ENCODE measurements at places on chromosomes 2 and 18. TPM values are rescaled to one million over a fixed set of nuclear protein-coding genes. Genes with fewer than 3 reads are reported as not detected.

DNA sequence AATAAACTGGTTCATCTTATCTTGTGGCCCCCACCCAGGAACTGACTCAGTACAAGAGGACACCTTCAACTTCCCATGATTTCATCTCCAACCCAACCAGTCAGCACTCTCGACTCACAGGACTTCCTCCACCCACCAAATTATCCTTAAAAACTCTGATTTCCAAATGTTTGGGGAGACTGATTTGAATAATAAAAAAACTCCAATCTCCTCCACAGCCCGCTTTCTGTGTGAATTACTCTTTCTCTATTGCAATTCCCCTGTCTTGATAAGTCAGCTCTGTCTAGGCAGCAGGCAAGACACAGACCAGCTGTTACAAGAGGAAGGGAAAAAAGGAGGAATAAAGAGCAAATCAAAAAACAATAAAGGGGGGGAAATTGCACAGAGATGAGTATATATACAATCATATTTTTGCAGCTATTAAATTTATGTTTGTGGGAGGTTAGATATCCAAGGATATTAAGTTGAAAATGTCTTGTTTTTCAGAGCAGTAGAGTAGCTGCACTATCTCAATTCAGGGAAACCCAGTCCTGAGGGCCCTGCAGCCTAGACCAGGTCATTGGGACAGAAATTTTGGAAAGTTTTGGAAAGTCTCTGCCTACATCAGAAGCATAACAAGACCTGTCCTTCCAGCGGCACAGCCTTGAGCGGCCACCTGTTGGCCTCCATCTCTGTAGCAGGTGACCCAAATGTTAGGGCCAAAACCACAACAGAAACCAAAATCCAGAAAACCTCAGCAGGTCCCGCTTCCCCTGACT is 32.8 kb upstream of the SIGLEC15 start:
- peaks cover 5% of the 10 kb centered on the region for H3K4me1 ChIP-seq
- H3K4me3 ChIP-seq, result no peak overlapping the region
- H3K36me3 ChIP-seq, result no peaks in the 10 kb centered on the region
- H3K27ac ChIP-seq, result no peak overlapping the region

The CYTIP gene
- 97.7 TPM for total RNA-seq

GRCh38 chr2:201118961-201119854 is 3.2 kb downstream of the CFLAR start:
- no peaks in the 10 kb centered on the region for H3K27me3 ChIP-seq
- peak overlapping the region; percentile 98 for H3K27ac ChIP-seq
- H3K4me1 ChIP-seq, result peaks cover 82% of the 10 kb centered on the region
- DNase-seq, result peak; percentile 71
- H3K4me3 ChIP-seq, result peak overlapping the region; percentile 78

- no peak for DNase-seq
- H3K27ac ChIP-seq, result no peak overlapping the region
- no peaks in the 10 kb centered on the region for H3K4me1 ChIP-seq
- H3K27me3 ChIP-seq, result no peaks in the 10 kb centered on the region
- H3K36me3 ChIP-seq, result no peaks in the 10 kb centered on the region
- H3K4me3 ChIP-seq, result no peak overlapping the region
These were observed 149.9 kb downstream of the RBM43 start for GRCh38 chr2:151111599-151112278.

DNA sequence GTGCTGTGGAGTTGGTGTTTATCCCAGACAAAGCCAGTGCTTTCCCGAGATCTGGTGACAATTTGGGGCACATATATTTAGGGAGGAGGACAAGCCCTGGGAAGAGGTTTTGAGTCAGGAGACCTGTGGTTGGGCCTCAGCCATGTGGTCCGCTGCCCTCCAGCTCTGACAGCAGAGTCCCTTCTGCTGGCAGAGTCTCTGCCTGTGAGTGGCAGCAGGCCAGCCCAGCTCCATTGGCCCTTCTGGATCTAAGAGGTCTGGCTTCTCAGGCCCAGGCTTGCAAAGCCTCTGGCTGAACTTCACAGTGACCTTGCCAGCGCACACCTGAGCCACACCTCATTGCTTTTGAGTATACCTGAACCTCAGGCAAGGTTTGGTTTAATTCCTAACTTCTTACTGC is 115.3 kb downstream of the BCL2L11 start:
- H3K4me3 ChIP-seq, result no peak overlapping the region
- no peak for DNase-seq
- no peaks in the 10 kb centered on the region for H3K4me1 ChIP-seq
- no peaks in the 10 kb centered on the region for H3K36me3 ChIP-seq
- H3K27me3 ChIP-seq, result no peaks in the 10 kb centered on the region

DNA sequence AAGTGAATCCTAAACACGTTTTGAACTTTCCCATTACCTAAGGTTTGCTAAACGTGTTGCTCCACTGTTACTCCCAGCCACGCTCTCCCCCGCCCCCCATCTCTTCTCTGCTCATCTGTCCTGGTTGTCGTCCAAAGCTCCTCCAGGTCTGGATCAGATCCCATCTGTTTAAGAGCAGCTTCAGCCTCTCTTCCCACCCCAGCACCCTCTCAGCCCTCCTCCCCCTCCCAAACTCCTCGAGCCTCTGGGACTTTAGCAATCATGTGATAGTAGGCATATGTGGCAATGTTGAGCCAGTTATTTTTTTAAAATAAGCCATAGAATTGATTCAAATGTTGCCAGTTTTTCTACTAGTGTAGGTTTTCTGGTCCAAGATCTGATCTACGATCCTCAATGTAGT is 20.0 kb upstream of the LPIN1 start:
- H3K27me3 ChIP-seq, result no peaks in the 10 kb centered on the region
- DNase-seq, result no peak
- no peak overlapping the region for H3K27ac ChIP-seq

GRCh38 chr2:151347906-151348305 is 9.5 kb upstream of the TNFAIP6 start:
- H3K27ac ChIP-seq, result no peak overlapping the region
- H3K4me1 ChIP-seq, result no peaks in the 10 kb centered on the region
- no peak for DNase-seq
- H3K27me3 ChIP-seq, result no peaks in the 10 kb centered on the region

The SERPINB13 gene
- total RNA-seq, result not detected

The DSC2 gene
- not detected for total RNA-seq

The CPS1 gene
- total RNA-seq, result 5.0 TPM

- H3K27me3 ChIP-seq, result no peaks in the 10 kb centered on the region
- H3K27ac ChIP-seq, result no peak overlapping the region
- no peak overlapping the region for H3K4me3 ChIP-seq
- no peaks in the 10 kb centered on the region for H3K4me1 ChIP-seq
- DNase-seq, result no peak
These were observed 17.9 kb downstream of the DAW1 start for GRCh38 chr2:227889336-227889735.

GRCh38 chr2:169694113-169694893 is at the start of the genes CFAP210 and PHOSPHO2:
CFAP210 (minus strand) TSS chr2:169694405; CDS start chr2:169694327, 78 bp downstream.
PHOSPHO2 (plus strand) TSS chr2:169694469; CDS start chr2:169700972, 6,503 bp downstream.
- DNase-seq, result peak; percentile 99
- H3K4me3 ChIP-seq, result peak within 1 kb of the TSS; percentile 82
- H3K4me1 ChIP-seq, result peaks cover 23% of the 10 kb centered on the region
- H3K27ac ChIP-seq, result peak within 1 kb of the TSS; percentile 20
- H3K36me3 ChIP-seq, result peaks cover 6% of the 10 kb centered on the region

DNA sequence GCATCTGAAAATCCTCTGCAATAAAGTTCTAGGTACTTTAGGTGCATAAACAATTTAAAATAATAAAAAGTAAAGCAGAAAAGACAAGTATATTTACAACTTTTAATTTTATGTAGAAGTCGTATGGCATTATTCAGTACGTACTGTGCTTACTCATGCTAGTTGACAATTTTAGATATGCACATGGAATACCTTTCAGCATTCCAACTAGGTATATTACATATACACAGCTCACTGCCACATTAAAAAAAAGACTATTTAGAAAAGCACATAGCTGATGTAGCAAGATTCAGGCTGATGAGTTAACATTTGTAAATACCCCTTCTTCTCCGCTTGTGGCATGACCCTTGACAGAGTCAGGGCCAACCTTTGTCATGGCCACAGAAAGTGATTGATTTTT is 171.2 kb downstream of the FBXO15 start:
- H3K27me3 ChIP-seq, result no peaks in the 10 kb centered on the region
- H3K36me3 ChIP-seq, result no peaks in the 10 kb centered on the region
- H3K4me1 ChIP-seq, result no peaks in the 10 kb centered on the region
- no peak for DNase-seq

- H3K27me3 ChIP-seq, result no peaks in the 10 kb centered on the region
- no peaks in the 10 kb centered on the region for H3K36me3 ChIP-seq
- DNase-seq, result peak; percentile 41
- no peaks in the 10 kb centered on the region for H3K4me1 ChIP-seq
- H3K4me3 ChIP-seq, result no peak overlapping the region
These were observed 24.0 kb upstream of the SULT1C3 start for GRCh38 chr2:108215794-108216211.

DNA sequence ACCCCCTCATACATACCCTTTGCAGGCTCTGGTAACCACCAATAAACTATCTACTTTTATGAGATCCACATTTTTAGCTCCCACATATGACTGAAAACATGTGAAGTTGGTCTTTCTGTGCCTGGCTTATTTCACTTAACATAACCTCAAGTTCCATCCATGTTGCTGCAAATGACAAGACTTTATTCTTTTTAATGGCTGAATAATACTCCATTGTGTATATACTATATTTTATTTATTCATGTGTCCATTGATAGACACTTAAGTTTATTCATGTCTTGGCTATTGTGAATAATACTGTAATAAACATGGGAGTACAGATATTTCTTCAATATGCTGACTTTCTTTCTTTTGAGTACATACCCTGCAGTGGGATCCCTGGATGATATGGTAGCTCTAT is 45.9 kb downstream of the SCN7A start:
- no peaks in the 10 kb centered on the region for H3K36me3 ChIP-seq
- H3K27ac ChIP-seq, result no peak overlapping the region
- no peaks in the 10 kb centered on the region for H3K27me3 ChIP-seq
- no peak for DNase-seq
- H3K4me1 ChIP-seq, result no peaks in the 10 kb centered on the region

The REEP1 gene
- 0.22 TPM for total RNA-seq

DNA sequence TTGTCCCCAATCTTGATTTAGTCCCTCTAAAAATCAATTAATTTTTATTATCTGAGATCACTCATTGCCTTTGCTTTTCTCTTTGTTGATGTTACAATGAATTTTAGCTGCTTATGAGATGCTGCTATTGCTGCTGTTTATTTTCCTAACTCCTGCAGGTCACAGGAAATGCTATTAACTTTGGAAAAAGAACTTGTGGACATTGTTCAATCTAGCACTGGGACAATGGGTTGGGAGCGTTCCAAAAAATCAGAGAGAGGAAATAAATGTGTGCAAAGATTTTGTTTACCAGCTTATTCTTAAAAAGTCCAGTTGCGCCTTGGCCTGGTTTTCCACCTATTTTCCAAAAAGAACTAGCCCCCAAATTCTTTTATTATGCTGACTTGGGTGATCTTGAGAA is 268.3 kb downstream of the PTH2R start:
- no peaks in the 10 kb centered on the region for H3K4me1 ChIP-seq
- no peaks in the 10 kb centered on the region for H3K27me3 ChIP-seq
- no peak overlapping the region for H3K4me3 ChIP-seq
- H3K27ac ChIP-seq, result no peak overlapping the region
- DNase-seq, result no peak

The POTEF gene
- total RNA-seq, result 0.07 TPM

- H3K36me3 ChIP-seq, result no peaks in the 10 kb centered on the region
- no peaks in the 10 kb centered on the region for H3K27me3 ChIP-seq
- H3K4me1 ChIP-seq, result no peaks in the 10 kb centered on the region
- no peak overlapping the region for H3K4me3 ChIP-seq
These were observed 350.8 kb upstream of the NT5C1B start for GRCh38 chr2:18940184-18940583.

The PEX13 gene
- total RNA-seq, result 17.4 TPM

The OTOS gene
- not detected for total RNA-seq

DNA sequence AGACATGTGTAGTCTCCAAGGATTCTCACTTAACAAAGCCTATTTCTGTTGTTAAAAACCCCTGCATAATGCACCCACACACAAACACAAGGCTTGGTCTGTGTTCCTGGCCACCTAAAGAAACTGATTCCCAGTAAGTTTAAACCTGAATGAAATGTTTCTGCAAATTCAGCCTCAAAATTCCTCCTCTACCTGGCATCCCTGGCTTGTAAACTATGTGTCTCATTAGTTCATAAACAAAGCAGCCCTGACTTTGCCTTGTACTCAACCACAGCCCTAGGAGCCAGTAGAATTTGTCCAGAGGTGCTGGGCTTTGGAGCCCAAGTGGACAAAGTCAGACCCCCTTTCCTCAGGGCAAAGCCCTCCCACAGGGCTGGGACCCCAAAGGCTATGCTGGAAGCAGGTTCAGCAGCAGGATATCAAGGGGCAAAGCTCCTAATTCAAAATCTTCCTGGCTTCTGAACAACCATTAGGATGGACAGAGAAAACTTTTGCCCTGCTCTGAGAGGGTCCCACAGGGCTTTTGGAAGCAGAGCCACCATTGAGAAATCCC is 2.6 kb upstream of the HOXD13 start:
- no peaks in the 10 kb centered on the region for H3K4me1 ChIP-seq
- H3K4me3 ChIP-seq, result no peak overlapping the region
- no peaks in the 10 kb centered on the region for H3K27me3 ChIP-seq
- no peaks in the 10 kb centered on the region for H3K36me3 ChIP-seq
- H3K27ac ChIP-seq, result no peak overlapping the region

The NYAP2 gene
- not detected for total RNA-seq

DNA sequence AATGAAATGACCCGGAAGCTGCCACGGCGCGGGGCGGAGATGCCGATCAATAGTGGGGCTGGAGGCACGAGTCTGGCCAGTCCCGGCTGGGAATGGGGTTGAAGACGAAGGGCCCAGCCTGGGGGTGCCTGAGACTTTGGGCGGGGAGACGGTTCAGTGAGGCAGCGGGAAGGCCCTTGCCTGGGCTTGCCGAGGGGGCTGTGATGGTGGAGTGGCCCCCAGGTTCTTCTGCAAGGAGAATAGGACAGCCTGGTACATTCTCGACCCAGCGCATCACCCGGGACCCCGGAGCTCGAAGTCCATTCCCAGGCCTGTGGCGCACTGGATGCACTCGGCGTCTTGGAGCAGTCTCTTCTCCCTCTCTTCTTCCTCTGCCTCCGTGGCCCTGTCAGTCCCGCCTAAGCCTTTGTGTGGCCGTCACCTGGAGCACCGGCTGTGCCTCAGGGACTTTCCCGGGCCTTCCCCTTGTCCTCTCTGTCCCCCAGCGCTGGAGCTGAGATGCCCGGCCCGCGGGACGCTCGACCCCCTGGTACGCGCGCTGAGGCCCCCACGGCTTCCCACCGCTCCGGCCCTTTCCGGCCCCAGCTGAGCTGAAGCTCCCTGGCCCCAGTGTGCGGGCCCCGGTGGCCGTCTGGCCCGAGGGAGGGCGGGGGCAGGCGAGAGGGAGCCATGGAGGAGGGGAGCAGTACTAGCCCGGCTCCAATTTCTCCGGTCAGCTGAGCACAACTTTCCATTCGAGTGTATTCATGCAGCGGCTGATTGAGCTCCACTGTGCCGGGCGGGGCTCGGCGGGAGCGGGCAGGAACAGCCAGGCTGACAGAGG is 8.0 kb downstream of the SIX3 start:
- no peaks in the 10 kb centered on the region for H3K27me3 ChIP-seq
- no peak overlapping the region for H3K4me3 ChIP-seq
- DNase-seq, result no peak
- no peak overlapping the region for H3K27ac ChIP-seq
- H3K4me1 ChIP-seq, result no peaks in the 10 kb centered on the region

All from Karpas-422 (cell line).